Smooth muscle cell of the umbilical artery (primary cell): ENCODE measurements at places on chromosomes 16 and 17. TPM values are rescaled to one million over a fixed set of nuclear protein-coding genes. Genes with fewer than 3 reads are reported as not detected.

Gene PAM16
- 13.3 and 31.2 TPM in 2 replicates for total RNA-seq

Gene SCNN1B
- total RNA-seq = not detected in 2 replicates

Gene ASIC2
- not detected in 2 replicates for total RNA-seq

Gene P2RX1
- 4.8 and 17.3 TPM in 2 replicates for total RNA-seq

Gene LHX1
- total RNA-seq = not detected in 2 replicates

Gene CCL17
- not detected in 2 replicates for total RNA-seq

Gene LGALS9B
- total RNA-seq = not detected in 2 replicates

Gene SRL
- not detected in 2 replicates for total RNA-seq

Gene GJC1
- total RNA-seq = 13.1 and 43.7 TPM in 2 replicates

Gene PITPNM3
- total RNA-seq = 0.30 and 0.78 TPM in 2 replicates

Gene ACSM3
- 0.28 and 1.2 TPM in 2 replicates for total RNA-seq

Gene KRTAP4-7
- not detected in 2 replicates for total RNA-seq

Gene RPTOR
- total RNA-seq = 24.6 and 45.2 TPM in 2 replicates

Gene NUPR1
- 4.5 and 5.4 TPM in 2 replicates for total RNA-seq

Gene TEX19
- total RNA-seq = not detected in 2 replicates

Gene CDRT15
- not detected in 2 replicates for total RNA-seq

Gene TSNAXIP1
- 0.32 and 1.5 TPM in 2 replicates for total RNA-seq

Gene RRAD
- 21.1 and 37.4 TPM in 2 replicates for total RNA-seq

Gene CRYM
- 0.51 TPM in 1 of 2 replicates, not detected in the other for total RNA-seq

Gene TP53TG3B
- total RNA-seq = not detected in 2 replicates

Gene KRT36
- total RNA-seq = not detected in 2 replicates

Gene MYCBPAP
- total RNA-seq = 0.59 and 0.74 TPM in 2 replicates

Gene HP
- not detected in 2 replicates for total RNA-seq

Gene PABPN1L
- total RNA-seq = not detected in 2 replicates

Gene TBC1D3B
- total RNA-seq = 0.89 and 0.92 TPM in 2 replicates

Gene ADAD2
- total RNA-seq = not detected in 2 replicates

Gene HSPB9
- 0.14 TPM in 1 of 2 replicates, not detected in the other for total RNA-seq

Gene CYTH1
- 14.5 and 56.4 TPM in 2 replicates for total RNA-seq

Gene MT1M
- not detected in 2 replicates for total RNA-seq

Gene PTX4
- total RNA-seq = not detected in 2 replicates

Gene SPNS1
- 25.2 and 26.4 TPM in 2 replicates for total RNA-seq

Gene SOCS3
- total RNA-seq = 10.2 and 81.4 TPM in 2 replicates

Gene CPHXL2
- not detected in 2 replicates for total RNA-seq

Gene TMEM204
- total RNA-seq = 1.4 and 4.8 TPM in 2 replicates

Gene MRTFB
- total RNA-seq = 3.3 and 9.5 TPM in 2 replicates

Gene MFAP4
- 4.6 and 41.3 TPM in 2 replicates for total RNA-seq

Gene WNT3
- 0.65 and 0.89 TPM in 2 replicates for total RNA-seq

Gene PARD6A
- total RNA-seq = 0.59 and 1.2 TPM in 2 replicates

Gene PIRT
- not detected in 2 replicates for total RNA-seq

Gene CSF3
- 2.3 and 3.9 TPM in 2 replicates for total RNA-seq

Gene CACNA1H
- 1.2 and 3.0 TPM in 2 replicates for total RNA-seq

Gene GAST
- not detected in 2 replicates for total RNA-seq

Gene PNPO
- total RNA-seq = 35.0 and 39.2 TPM in 2 replicates

Gene ORAI3
- total RNA-seq = 36.4 and 49.0 TPM in 2 replicates

Gene ADAM11
- 0.30 and 0.69 TPM in 2 replicates for total RNA-seq

Gene TP53I13
- 61.1 and 72.2 TPM in 2 replicates for total RNA-seq

Gene SLC52A1
- total RNA-seq = under 0.01 TPM in 1 of 2 replicates, not detected in the other

Gene SLFN12L
- total RNA-seq = under 0.01 TPM in 1 of 2 replicates, not detected in the other

Gene AIPL1
- total RNA-seq = not detected in 2 replicates

Gene KRTAP2-2
- not detected in 2 replicates for total RNA-seq
